ENCODE measurements at places on chromosomes 5 and 9.

GRCh38 chr9:21583628-21584377, 101.7 kb upstream of the IFNE start:
- DNase-seq: no peak

DNA sequence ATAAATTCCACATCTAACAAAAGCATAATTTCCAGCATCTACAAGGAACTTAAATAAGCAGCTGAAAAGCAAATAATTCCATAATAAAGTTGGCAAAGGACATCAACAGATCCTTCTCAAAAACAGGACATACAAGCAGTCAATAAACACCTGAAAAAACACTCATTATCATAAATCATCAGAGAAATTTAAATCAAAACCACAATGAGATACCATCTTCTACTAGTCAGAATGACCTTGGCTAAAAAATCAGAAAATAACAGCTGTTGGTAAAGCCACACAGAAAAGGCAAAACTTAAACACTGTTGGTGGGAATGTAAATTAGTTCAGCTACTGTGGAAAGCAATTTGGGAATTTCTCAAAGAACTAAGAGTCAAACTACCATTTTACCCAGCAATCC, 1371.1 kb upstream of the ACO1 start:
- DNase-seq: no peak

GRCh38 chr9:126722922-126723806, 81.7 kb upstream of the ZBTB43 start:
- DNase-seq: no peak

GRCh38 chr5:139893873-139894272, 98.3 kb downstream of the PSD2 start:
- DNase-seq: no peak

DNA sequence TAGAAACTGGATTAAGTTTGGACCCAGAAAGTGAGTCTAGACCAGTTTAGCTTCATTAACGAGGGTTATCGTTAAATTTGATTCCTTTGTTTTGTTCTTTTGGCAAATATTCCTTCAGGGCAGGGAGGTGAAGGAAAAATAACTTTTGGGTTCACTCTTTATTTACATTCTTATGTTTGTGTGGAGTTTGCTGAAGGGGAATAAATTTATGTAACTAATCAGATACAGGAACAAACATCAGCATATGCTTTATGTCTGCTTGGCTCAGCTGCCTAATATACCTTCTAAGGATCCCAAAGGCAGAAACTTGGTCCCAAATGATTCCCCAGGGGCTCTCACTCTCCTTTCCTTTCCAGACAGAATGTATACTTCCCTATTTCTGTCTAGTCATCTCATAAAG, 132.4 kb downstream of the MCTP1 start:
- DNase-seq: no peak

DNA sequence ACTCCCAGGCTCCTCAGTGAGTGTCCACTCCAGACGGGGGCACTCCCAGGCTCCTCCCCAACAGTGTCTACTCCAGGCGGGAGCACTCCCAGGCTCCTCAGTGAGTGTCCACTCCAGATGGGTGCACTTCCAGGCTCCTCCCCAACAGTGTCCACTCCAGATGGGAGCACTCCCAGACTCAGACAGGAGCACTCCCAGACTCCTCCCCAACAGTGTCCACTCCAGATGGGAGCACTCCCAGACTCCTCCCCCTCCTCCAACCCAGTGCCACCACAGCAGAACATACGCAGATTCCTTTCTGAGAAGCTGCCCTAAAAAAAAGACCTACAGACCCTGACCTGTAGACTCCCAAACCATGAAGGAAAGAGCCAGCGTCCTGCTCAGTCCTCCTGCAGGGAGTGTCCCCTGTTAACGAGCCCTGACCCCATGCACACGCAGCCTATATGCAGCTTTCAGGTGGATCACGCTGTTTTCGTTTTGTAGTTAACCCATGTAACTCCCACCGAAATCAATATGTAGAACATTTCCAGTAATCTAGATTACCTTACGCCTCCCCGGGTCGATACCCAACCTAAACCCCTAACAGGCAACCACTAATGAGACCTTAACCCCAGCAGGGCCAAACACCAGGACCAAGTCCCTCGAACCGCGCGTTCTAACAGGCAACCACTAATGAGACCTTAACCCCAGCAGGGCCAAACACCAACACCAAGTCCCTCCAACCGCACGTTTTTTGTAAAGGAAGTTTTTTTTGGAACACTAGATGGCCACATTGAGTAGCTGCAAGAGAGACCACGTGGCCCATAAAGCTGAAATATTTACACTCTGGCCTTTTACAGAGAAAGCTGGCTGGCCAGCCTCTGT, 15.7 kb downstream of the PNPLA7 start:
- DNase-seq: no peak

GRCh38 chr9:72979405-72980100, 26.7 kb upstream of the ALDH1A1 start:
- no peak for DNase-seq

GRCh38 chr9:38061326-38061977, 7.6 kb downstream of the SHB start:
- DNase-seq: no peak

DNA sequence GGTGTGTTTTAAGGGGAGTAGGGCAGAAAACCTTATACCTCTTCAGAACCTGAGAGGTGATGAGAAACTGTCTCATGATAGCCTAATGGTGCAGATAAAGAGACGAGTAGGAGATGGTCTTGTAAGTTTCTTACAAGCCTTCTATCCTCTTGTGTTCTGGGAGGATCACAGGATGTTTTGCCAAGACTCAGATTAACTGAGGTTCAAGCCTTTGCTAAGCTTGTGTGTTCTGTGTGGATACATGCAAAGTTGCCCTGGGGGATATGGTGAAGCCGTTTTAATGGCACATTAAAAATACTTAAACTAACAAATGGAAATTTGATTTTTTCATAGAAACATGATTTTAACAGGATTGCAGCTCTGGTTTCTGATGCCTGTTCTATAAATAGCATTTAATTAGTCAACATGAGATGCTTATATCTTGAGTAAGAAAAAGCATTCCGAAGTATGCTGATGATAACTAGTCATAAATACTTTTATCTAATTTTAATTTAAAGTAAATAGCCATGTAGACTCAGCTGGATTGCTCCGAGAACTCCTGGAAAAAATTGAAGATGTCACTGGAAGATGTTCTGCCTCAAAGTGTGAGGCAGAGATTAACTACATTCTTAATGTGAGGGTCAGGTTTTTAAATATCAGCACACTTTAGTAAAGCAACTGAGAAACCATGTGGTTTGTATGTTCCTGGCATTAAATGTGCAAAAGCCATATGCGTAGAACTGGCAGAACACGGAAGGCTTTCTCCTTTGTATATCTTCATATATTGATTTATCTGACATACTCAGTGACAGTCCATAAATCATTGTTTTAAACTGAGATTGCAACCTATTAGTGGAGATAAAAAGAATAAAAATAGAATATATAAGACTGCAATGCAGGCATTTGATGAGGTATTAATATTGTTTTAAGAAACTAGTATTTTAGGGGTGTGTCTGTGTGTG, 53.7 kb downstream of the IPO11 start:
- DNase-seq: no peak

GRCh38 chr9:109977521-109977920, 197.5 kb downstream of the PALM2AKAP2 start:
- DNase-seq: no peak

- DNase-seq: no peak
These were observed 69.0 kb upstream of the TNFAIP8 start for GRCh38 chr5:119286511-119287488.

DNA sequence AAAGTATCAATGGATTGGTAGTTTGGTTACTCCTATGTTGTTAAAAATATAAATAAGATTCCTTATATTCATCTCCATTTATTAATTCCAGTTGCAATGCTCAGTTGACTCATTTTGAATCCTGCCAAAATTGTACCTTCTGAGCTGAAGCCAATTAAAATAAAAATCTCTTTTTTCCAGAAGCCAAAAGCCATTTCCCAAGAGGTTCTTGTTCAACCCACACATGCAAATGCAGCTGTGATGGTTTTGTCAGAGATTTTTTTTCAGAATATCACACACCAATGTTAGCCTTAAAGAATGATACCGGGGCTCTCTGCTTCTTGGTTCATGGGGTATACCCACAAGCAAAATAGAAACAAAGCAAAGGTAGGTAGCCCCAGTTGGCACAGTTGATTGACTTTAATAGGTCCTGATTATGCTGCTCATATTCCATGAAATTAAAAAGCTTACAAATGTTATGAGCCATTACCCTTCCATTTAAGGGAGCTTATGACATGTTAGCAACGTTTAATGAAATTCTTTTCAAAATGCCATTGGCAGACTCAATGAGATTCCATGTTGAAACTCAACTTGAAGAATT, 208.0 kb downstream of the SGCD start:
- no peak for DNase-seq

DNA sequence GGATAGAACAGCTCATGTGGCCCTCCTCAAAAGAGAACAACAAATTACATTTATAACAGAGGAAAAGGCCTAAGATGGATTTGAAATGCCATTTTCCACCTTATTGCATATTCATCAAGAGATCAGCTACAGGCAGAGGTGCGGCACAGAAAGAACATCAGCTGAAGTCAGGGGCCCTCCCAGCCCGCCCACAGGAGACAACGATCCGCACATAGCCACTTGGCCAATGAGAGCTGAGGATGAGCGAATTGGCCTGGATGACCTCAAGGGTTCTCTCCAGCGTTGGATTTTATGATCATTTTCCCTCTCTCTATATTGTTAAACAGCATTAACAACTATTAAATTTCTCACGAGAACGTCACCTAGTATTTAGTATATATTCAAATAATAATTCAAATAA, 97.6 kb downstream of the GNAQ start:
- DNase-seq: no peak

- DNase-seq: no peak
These were observed 87.1 kb downstream of the OSTF1 start for GRCh38 chr9:75175395-75175794.

GRCh38 chr5:111159845-111160244, 64.3 kb upstream of the CAMK4 start:
- no peak for DNase-seq

GRCh38 chr5:134437847-134438581, 26.3 kb upstream of the CDKN2AIPNL start:
- no peak for DNase-seq

DNA sequence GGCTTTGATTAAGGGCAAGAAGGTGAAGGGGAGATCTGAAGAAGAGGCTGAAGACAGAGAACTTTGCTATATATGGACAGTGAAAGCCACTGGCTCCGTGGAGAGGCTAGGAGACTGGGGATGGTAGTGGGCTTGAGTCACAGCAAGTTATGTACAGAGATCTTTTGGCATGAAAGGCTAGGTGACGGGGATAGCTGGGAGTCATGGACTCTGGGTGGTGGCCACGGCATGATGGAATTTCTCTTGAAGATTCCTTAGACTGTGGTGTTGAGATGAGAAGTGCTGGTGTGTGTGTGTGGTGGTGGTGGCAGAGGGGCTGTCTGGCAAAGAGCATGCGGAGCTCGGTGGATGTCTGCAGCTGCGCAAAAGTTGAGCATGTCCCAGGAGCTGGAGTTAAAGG, 120.6 kb upstream of the STC2 start:
- DNase-seq: no peak

- DNase-seq: no peak
These were observed 6.8 kb downstream of the GFPT2 start for GRCh38 chr5:180346358-180346757.

DNA sequence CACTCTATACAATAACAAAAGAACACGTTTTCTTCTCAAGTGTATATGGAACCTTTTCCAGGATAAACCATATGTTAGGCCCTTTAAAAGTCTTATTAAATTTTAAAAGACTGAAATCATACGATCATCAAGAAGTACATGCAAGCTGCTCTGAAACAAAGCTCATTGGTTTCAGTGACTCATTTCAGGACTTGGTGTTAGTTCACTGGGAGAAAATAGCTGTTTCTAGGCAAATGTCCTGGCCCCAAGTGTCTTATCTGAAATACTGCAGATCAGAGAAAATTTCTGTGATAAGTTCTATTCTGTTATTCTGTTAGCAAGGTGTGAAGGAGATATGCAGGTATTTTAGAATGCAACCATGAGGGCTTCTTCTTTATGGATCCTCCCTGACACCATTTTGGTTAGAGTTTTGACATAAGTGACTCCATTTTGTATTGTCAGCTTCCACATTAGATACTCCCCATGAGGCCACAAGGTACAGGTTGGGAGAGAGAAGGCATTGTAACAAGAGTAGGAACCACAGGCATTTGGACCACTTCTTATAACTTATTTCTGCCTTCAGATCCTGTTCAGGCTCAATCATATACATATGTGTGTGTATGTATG, 7.5 kb upstream of the CCDC180 start:
- no peak for DNase-seq

GRCh38 chr5:111691508-111691907, 65.5 kb downstream of the NREP start:
- no peak for DNase-seq

DNA sequence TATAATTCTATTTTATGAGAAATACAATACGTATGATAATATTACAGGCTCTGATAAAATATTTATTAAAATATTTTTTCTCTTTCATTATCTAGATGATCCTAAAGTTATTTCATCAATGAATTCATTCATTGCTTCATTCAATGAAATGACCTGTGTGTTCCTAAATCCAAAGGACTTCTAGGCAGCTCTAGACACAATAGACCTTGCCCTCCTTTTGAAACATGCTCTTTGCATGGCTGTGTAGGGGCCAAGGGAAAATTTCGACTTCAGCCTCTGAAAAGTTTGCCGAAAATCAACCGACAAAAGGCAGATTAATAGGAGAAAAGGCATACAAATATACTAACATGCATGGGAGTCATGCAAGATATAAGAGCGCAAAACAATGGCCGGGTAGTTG, 402.0 kb downstream of the ELAVL2 start:
- no peak for DNase-seq

GRCh38 chr9:136625101-136626065, 37.3 kb upstream of the EGFL7 start:
- no peak for DNase-seq

DNA sequence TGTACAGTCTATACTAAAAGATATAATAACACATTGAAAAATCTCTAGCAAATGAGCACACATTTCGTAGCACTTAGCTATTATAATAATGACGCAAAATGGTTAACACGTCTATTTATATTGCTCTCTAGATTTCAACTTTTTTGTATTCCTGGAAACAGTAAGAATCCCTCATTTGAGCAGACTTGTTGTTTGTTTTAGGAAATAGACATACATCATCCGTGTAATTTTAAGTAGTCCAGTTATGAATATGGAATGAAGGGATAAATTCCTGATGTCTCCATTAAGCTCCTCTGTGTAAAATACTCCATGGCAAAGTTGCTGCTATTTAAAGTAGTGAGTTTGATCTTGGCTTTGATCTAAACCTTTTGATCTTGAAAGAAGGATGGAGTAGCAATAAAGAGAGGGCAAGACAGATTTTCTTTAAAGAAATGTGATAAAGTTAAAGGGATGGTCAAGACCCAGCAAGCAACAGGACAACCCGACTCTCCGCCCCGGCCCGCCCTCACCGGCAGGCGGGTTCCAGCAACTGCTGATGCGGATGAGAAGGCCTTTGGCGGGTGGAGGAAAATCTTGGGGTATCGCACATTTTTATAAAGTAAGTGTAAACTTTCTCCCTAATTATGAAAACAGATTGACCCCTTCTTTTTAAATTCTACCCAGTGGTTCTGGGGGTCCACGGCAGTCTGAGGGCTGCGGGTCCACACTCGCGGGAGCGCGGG, 277.4 kb downstream of the AOPEP start:
- no peak for DNase-seq
